GM12892 (cell line): ENCODE measurements at places on chromosomes 6 and 20.

- no peak for DNase-seq
Measured at GRCh38 chr6:1885576-1886011, 275.9 kb downstream of the FOXC1 start.

GRCh38 chr6:155505608-155505989 is 50.0 kb upstream of the NOX3 start:
- no peak for DNase-seq

DNA sequence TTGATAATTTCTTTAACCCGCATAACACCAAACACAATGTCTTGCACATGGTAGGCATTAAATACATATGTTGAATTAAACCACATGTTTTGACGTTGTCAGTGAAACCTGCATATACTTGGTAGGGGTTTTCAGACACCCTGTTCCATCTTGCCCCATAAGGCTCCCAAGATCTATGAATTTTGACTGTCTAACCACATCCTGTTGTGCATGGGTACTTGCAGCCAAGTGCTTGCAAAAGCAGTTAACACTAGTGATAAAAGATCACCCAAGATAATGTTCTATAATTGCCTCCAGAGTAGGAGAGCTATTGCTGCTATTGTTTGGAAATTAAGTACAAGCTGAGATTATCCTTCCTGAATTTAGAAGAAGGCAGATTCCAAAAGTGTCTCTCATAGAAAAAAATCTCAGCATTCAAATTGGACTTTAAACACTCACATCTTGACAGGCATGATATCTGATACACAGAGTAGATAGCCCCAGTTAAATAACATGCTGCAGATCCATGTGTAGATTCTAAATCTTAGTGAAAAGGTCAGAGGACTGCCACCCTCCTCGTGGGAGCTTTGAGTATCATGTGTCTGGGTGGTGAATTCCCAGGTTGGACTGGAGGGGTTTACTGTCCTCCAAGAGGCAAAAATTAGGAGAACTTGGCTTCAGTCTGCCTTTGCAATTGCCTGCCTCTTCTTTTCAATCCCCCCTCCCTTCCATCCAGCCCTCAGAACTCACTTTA is 25.8 kb upstream of the CCN6 start:
- DNase-seq: no peak

GRCh38 chr6:85797993-85798392 is 155.3 kb upstream of the SYNCRIP start:
- DNase-seq: no peak

GRCh38 chr6:37956711-37957275 is 137.3 kb downstream of the ZFAND3 start:
- no peak for DNase-seq

GRCh38 chr6:140871911-140872310 is 1260.8 kb upstream of the GJE1 start:
- DNase-seq: no peak

DNA sequence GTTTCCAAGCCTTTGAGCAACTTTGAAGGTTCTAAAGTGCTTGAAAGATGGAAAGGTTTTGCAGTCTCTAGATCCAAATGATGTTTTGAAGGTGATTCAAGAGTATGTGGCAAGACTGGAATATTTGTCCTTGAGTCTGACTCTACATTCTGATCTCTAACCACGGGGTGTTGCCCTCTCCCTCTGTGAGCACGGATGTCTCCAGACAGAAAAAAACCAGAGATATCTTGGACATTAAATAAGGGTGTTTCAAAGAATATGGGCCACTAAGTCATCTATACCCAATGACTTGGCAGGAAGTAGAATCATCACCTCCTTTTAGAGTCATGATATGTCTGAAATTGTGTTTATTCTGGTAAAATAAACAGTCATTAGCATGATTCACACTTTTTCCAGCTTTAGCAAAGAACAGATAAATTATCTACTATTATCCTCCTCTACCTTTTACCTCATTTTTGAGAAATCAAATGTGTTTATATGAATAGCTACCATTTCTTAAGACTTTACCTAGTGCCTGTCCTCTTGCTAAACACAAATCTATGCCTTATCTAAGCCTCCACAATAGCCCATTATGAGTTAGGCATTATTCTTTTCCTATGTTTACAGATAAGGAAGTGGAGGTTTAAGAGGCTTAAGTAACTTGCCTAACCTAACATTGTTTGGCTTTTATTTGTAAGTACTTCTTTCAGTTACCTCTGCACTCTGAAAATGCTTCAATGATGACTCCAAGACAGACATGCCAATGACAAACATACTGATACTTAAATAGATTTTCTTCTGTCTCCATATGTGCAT is 384.4 kb downstream of the BMP2 start:
- no peak for DNase-seq

GRCh38 chr20:52127309-52127708 is 64.3 kb downstream of the ZFP64 start:
- DNase-seq: no peak

- no peak for DNase-seq
Measured at GRCh38 chr20:31972471-31973021, 4.6 kb downstream of the XKR7 start.

DNA sequence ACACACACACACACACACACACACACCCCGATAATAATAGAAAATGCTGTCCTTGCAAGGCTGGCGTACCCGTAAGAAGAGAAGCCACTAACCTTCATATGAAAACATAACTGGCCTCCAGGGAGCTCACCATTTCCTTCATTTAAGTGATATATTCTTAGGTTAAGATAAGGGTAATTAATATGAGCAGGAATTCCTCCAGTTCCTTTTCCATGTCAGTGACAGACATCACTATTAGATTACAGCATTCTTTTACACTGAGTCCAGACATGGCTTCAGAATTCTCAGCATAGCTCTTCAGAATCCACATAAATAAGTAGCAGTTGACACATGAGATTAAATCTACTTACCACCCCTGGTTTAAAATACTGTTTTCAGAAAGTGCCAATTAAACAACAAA is 121.9 kb downstream of the SIM1 start:
- no peak for DNase-seq

GRCh38 chr6:169079650-169080049 is 174.0 kb downstream of the THBS2 start:
- DNase-seq: no peak
